ENCODE measurements at places on chromosomes 16 and 17. TPM values are rescaled to one million over a fixed set of nuclear protein-coding genes. Genes with fewer than 3 reads are reported as not detected.

Gene TBCD
- total RNA-seq, result 79.3 TPM

Gene PRSS8
- 26.0 TPM for total RNA-seq

GRCh38 chr17:79038545-79039135, 14.7 kb downstream of the C1QTNF1 start:
- peak overlapping the region; percentile 44 for H3K27ac ChIP-seq
- H3K4me1 ChIP-seq, result peaks cover 30% of the 10 kb centered on the region
- H3K27me3 ChIP-seq, result no peaks in the 10 kb centered on the region

GRCh38 chr17:1532836-1533602, 16.6 kb upstream of the INPP5K start:
- no peak overlapping the region for H3K27ac ChIP-seq
- H3K27me3 ChIP-seq, result no peaks in the 10 kb centered on the region
- H3K4me1 ChIP-seq, result no peaks in the 10 kb centered on the region
- H3K36me3 ChIP-seq, result no peaks in the 10 kb centered on the region
- DNase-seq, result no peak

DNA sequence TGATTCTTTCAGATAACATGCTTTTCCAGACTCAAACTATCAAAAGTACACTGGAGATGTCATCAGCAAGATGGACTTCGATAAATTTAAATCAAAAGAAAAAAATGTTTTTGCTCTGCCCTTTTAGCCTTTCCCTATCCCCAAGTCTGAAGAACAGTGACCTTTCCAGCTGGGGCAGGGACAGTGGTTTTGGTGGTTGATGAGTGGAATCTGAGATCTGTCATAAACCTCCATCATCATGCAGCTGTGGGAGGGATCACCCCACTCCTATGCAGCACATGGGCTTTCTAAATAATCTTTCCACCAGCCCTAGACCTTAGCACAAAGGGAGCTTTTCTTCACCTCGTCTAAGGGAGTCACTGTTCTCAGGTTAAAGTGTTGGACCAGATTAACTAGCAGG, 869.5 kb upstream of the SOX9 start:
- no peak overlapping the region for H3K4me3 ChIP-seq
- DNase-seq, result no peak
- no peaks in the 10 kb centered on the region for H3K4me1 ChIP-seq

GRCh38 chr16:89827383-89828198, 684 bp upstream of the SPIRE2 start:
- no peak for DNase-seq
- H3K27me3 ChIP-seq, result no peaks in the 10 kb centered on the region
- H3K36me3 ChIP-seq, result no peaks in the 10 kb centered on the region
- peak overlapping the region; percentile 66 for H3K4me3 ChIP-seq
- H3K27ac ChIP-seq, result peak overlapping the region; percentile 80

DNA sequence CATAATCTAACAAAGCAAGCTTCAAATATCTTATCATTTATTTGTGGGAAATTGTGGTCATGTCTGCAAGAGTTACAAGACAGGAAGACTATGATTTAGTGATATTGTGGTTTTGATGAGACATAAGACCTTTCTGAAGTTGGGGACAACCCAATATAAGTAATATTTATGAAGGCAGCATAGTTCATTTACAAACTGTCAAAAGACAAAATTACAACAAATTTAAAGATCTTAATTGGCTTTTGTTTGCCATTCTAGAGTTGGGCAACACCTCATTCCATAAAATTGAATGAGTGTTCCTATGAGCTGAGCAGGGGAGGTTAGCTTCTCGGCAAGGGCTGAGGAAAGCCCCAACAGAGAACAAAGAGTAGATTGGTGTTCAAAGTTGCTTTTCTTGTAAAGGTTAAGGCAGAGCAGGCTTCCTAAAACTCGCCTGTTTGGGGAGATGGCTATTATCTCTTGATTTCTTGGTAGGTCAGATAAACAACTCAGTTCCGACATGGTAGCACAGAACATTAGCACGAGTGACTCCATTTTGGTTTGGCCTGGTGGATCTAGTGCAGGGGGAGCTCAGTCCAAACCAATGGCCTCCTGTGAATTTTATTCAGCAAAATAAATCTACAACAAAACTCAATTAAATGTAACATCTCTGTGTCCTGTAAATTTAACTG, 10.9 kb upstream of the MMD start:
- H3K27me3 ChIP-seq, result no peaks in the 10 kb centered on the region
- H3K27ac ChIP-seq, result peak overlapping the region; percentile 56

- no peaks in the 10 kb centered on the region for H3K4me1 ChIP-seq
- no peak for DNase-seq
- H3K4me3 ChIP-seq, result no peak overlapping the region
- no peaks in the 10 kb centered on the region for H3K36me3 ChIP-seq
- H3K27ac ChIP-seq, result no peak overlapping the region
These were observed 125.2 kb upstream of the CDC42EP4 start for GRCh38 chr17:73436954-73437353.

DNA sequence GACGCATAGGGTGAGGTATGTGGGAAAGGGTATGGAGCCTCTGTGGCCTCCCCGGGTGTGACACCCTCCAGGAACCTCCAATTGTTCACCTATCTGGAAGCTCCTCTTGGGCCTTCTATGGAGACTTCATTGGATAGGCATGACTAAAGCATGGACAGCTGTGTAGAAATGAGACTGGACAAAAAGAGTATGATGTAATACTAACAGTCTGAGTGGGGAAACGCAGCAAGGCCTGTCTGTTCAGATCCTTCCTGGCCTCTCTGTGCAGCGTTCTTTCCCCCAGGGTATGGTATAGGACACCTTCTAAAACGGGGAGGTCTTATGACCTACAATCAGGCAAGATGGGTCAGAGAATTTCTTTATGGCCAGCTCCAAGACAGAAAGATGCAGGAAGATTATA, 30.7 kb upstream of the CCNF start:
- H3K27ac ChIP-seq, result no peak overlapping the region
- no peak for DNase-seq
- no peaks in the 10 kb centered on the region for H3K36me3 ChIP-seq
- no peaks in the 10 kb centered on the region for H3K27me3 ChIP-seq
- no peak overlapping the region for H3K4me3 ChIP-seq
